ENCODE measurements at places on chromosomes 3 and 15.

- no peak for DNase-seq
Measured at GRCh38 chr15:67601073-67601472, 58.6 kb downstream of the MAP2K5 start.

DNA sequence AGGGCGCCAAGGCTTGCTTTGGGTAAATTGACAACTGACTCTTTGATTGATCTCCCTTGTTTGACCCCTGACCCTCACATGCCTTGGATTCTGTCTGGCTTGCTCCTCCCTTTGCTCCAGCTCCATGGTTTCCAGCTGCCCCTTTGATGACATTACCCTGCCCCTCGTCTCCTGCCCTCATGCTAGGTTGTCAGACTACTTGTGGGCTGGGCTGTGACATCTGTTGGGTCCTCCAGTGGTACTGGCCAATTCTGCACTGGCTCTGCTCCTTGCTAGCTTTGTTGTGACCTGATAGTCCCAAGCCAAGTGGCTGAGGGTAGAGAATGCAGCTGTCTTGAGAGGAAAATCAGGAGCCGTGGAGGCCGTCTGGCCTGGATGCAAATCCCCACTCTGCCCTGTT is 6.2 kb downstream of the THSD4 start:
- DNase-seq: no peak

GRCh38 chr3:55044486-55044885 is 116.6 kb upstream of the LRTM1 start:
- DNase-seq: no peak

- no peak for DNase-seq
Measured at GRCh38 chr15:45666119-45666875, 31.5 kb downstream of the SQOR start.

- DNase-seq: no peak
Measured at GRCh38 chr15:40441565-40442531, 1.1 kb downstream of the BAHD1 start.

DNA sequence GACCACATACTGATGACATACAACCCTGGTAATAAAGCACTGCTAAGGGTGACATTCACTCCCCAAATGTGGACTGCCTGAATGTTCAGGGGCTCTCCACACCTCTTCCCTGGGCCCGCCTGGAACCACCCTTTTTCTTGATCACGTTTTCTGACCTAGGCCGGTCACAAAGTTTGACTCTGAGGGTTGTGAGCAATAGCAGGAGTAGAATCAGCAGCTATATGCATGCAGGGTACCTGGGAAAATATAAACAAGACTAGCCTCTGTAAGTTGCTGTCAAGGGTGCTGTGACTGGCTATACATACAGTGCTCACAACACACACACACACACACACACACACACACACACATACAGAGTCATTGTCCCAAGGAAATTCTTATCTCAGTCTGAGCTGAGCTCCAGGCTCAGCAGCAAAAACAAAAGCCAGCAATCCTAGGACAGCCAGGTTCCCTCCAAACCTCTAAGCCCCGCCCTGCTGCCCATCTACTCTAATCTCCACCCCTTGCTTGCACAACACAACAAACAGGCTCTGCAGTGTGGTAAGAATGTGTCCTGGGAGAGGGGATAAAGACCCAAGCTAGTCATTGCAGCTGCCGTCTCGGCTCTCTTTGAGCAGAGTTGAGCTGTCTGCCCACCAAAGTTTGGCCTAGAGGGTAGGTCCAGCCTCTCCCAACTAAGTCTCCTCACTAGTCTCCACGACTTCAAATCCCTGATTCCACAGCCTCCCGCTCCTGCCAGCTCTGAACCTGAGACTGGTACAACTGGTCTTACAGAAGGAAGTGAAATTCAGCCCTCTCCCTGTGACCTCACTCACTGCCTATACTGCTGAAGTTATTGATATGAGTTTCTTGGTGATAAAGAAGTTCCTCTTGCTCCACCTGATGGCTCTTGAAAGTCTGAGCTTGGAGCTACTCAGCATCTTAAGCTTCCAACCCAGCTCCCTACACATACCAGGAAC is 2.2 kb downstream of the BMF start:
- no peak for DNase-seq

GRCh38 chr3:10950476-10951294 is 41.9 kb upstream of the SLC6A1 start:
- DNase-seq: no peak

GRCh38 chr3:74592359-74592758 is 22.1 kb downstream of the CNTN3 start:
- DNase-seq: no peak

GRCh38 chr3:81268526-81268925 is 492.9 kb downstream of the GBE1 start:
- DNase-seq: no peak

DNA sequence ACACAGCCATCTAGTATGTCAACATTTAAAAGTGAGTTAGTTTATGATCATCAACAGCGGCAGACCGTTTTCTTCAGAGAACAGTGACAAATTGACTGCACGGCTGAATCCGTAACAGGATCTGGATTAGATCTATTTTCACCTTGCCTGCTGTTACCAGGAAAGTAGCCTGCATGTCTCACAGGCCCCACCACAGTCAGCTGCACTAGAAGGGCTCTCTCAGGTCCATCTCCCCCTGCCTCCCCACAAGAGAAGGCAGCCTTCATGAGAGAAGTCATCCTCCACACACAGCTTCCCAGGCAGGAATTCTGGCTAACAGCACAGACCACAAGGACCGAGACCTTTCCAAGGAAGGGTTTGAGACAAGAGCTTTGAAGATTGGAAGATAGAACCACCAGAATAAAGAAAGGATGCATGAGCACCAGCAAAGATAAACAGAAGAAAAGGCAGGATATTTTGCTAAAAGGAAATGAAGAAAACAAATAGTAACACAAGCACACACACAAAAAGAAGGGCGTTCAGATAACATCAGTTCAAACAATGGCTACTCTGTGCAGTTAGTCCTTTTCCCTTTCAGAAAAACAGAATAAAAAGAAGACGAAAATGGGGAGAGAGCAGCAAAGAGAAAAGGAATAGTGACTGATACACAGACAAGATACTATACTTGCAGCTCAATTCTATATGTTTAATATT is 127.5 kb downstream of the SNRK start:
- DNase-seq: no peak

DNA sequence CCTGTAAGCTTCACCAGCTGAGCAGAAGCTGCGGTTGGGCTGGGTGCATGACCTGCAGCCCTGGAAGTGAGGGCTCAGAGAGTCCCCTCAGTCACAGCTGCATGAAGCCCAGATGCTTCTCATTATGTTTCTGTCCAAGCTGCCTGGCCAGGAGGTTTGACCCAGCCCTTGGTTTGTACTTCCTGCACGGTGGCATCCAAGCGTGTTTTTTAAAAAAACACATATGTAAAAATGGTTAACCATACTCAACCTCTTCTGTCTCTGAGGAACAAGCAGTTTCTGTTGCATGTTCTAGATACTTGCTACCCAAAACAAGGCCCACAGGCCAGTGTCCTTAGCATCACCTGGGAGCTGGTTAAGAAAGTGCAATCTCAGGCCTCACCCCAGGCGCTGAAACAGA is 76.0 kb upstream of the ATP10A start:
- DNase-seq: no peak

GRCh38 chr3:161894657-161895056 is 398.0 kb downstream of the OTOL1 start:
- no peak for DNase-seq

- DNase-seq: no peak
Measured at GRCh38 chr3:186277268-186277909, 84.6 kb downstream of the DGKG start.

GRCh38 chr15:31440754-31441311 is 114.2 kb downstream of the KLF13 start:
- no peak for DNase-seq

DNA sequence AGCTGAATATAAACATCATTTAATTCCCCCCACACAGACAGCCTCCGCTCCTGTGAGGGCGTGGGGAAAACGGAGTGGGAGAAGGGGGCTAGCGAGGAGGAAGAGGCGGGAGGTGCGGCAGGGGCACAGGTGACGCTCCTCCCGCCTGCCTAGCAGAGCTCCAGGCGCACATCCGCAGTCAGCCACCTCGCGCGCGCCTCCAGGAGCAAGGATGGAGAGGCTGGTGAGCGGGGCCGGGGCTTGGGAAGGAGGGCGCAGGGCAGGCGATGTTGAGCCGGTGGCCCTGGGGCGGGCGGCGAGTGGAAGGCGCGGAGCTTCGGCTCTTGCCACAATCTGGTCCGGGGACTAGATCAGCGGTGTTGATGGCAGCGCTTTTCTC is at the start of gene CD200:
Gene CD200, plus strand, starts transcription at position 155 of the 379 bp plus-strand sequence. Its CDS starts 57 bp downstream, at position 212.
- peak; percentile 54 for DNase-seq

DNA sequence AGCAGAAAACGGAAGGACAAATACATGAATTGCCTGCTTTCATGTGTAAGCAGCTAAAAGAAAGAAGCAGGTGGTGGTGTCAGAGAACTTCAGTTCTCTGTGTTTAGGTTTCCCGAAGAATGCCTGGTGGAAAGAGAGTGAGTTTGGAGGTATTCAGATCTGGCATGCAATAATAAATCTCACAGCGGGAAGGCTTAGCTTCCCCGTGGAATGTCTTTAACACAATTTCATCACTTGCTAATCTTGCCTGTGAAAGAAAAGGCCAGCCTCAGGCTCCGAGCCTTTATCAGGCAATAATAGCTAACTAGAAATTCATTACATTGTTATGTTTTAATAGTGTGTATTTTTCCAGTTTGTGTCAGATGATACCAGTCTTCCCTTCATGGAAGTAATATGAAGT is 220.3 kb downstream of the PDZRN3 start:
- DNase-seq: no peak

GRCh38 chr3:54578417-54578816 is 349.4 kb downstream of the LRTM1 start:
- no peak for DNase-seq

- no peak for DNase-seq
Measured at GRCh38 chr15:70151003-70151402, 53.3 kb upstream of the TLE3 start.

DNA sequence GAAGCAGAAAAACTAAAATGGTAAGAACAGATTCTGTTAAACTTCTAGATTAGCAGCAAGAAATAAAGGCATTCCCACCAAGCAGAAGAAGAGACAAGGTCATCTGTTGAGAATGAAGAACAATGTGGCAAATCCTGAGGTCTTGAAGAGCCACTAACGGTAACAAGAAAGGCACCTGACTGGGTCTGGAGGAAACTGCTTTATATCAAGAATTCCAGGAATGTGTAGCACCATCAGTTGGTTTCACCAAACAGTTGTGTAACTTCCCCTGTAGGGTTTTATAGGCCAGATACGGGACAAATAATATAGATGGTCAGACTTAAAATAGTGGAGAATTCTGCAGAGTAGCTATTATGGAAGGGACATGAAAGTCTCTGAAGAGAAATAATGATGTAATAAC is 57.3 kb downstream of the ACAP2 start:
- DNase-seq: no peak

GRCh38 chr15:48722764-48723661 is 77.5 kb upstream of the FBN1 start:
- no peak for DNase-seq

- no peak for DNase-seq
Measured at GRCh38 chr3:30948426-30948825, 54.0 kb upstream of the GADL1 start.

DNA sequence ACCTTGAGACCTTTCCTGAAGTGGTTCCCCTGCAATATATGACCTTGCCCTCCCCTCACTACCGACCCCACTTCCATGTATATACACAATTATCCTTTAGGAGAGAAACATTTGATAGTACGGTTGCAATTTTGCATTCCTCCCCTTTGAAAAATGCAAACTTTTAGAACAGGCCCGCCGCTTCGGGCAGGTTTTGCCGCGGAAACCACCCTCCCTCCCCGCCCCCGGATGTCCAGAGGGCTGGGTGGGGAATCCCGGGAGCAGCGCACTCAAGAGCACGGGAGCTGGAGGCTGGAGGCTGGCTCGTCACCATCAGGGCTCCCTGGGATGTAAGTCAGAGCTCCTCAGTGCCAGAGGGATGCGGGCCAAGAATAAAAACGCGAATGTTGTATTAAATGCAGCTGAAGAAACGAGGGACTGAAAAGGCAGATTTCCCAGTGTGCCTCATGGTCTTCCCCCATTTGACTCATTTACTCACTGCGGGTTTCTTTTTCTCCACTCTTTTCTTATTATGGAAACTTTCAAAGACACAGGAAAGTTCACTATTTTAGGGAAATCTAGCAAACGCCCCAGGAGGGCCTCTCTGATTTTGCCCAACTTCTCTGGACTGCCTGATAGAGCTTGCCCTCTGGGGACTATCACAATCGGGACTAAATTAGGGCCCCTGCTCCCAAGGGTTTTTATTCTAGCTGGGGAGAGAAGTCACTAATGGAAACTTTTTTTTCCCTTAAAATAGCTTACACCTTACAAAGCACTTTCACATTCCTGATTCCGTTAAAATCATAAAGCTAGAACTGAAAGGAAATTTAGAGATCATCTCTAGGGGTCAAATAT is 2.9 kb upstream of the USP3 start:
- no peak for DNase-seq

DNA sequence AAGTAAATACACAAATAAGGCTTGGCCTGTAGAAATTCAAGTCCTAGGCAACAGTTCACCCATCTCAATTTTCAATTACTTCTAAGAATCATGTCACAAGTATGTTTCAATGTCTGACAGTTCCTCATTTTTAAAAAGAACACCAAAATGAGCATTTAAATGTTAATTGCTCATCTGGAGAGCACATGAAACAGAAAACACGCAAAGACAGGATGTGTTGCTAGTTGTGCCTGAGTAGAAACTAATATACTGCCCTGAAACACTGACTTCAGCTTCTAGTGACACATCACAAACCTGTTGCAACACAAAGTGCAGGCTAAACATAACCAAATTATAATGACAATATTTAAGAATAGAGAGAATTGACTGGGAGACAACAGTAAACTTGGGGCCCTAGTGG is 167.3 kb upstream of the THBS1 start:
- no peak for DNase-seq

DNA sequence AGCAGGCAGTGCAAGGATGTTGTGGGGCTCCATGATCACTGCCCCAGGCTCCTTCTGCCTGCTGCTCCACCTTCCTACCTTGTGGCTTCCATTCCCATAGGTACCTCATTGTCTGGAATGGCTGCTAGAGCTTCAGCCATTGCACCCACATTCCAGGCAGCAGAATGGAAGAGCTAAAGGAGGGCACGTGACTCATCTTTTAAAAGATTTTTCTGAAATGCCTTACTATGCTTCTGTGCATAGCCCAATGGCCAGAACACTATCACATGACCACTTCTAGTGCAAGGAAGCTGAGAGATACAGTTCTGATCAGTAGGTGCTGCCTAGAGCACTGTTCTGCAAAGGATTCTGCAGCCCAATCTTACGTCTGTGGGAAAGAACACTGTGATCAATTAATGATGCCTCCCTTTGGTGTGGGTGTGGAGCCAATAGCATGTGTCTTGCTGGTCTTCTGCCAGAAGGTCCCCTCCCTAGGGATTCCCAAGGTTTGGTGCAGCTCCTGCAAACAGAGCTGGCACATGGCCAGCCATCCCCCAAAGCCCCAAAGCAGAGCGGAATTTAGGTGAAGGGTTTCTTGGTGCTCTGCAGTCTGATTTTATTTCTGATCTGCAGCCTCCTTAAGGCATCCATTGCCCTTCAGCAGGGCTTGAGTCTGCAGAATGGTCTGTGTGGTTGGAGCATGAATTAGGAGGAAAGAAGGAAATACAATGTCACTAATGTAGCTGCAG is 34.4 kb downstream of the SPSB4 start:
- DNase-seq: no peak
